Renal pelvis (tissue), 12 donors: ENCODE measurements at places on chromosomes 13 and 19. TPM values are rescaled to one million over a fixed set of nuclear protein-coding genes. Genes with fewer than 3 reads are reported as not detected.

Gene FBXO17
- polyA plus RNA-seq: 106 TPM

- no peak for DNase-seq
Measured at GRCh38 chr19:13492128-13492527, 14.2 kb downstream of the CACNA1A start.

GRCh38 chr13:43387880-43388279, 364.5 kb downstream of the DNAJC15 start:
- no peak for DNase-seq

GRCh38 chr19:44570984-44571684, 41.7 kb upstream of the CEACAM20 start:
- peak; percentile 88 for DNase-seq

GRCh38 chr13:80339563-80339911, 1.4 kb downstream of the SPRY2 start:
- DNase-seq: peak; percentile 57
